ENCODE measurements at places on chromosomes 1 and 21. TPM values are rescaled to one million over a fixed set of nuclear protein-coding genes. Genes with fewer than 3 reads are reported as not detected.

The FCRLA gene
- total RNA-seq, result 1.8 TPM

The VASH2 gene
- 1.1 TPM for total RNA-seq

The MOB3C gene
- total RNA-seq, result 25.8 TPM

The ITGB2 gene
- total RNA-seq, result 877 TPM

The PTGS2 gene
- 0.10 TPM for total RNA-seq

The CELA2A gene
- not detected for total RNA-seq

The SYCP1 gene
- total RNA-seq, result not detected

The CFHR5 gene
- total RNA-seq, result not detected

The SELL gene
- total RNA-seq, result 633 TPM

The HPCAL4 gene
- 49.0 TPM for total RNA-seq

The CERS2 gene
- 115 TPM for total RNA-seq

The LYPD8 gene
- total RNA-seq, result not detected

The C1orf87 gene
- not detected for total RNA-seq

The S100A7 gene
- not detected for total RNA-seq

The PDC gene
- total RNA-seq, result not detected

The LCE3D gene
- total RNA-seq, result not detected

The RNU1-2 gene
- total RNA-seq, result 4,458 TPM

DNA sequence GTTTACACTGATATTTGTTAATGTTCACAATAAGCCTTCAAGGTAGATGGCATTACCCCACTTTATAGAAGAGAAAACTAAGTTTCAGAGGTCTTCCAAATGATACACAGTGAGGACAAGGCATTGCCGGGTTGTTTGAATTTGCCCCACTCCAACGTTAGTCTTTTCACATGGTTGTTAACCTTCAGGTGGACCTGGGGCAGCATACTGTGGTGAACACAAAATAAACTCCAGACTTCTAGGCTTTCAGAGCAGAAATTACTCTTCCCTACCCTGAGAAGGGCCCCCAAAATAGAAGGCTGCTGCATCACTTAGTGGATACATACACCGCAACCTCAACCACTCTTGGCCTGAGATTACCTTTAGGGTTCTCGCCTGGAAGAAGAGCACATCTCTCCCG, 3.4 kb upstream of the KHDRBS1 start:
- no peaks in the 10 kb centered on the region for H3K36me3 ChIP-seq
- no peak for DNase-seq
- H3K27me3 ChIP-seq, result no peaks in the 10 kb centered on the region
- no peaks in the 10 kb centered on the region for H3K4me1 ChIP-seq
- H3K4me3 ChIP-seq, result no peak overlapping the region
- H3K27ac ChIP-seq, result no peak overlapping the region

GRCh38 chr1:11527541-11528452, 48.8 kb downstream of the DISP3 start:
- DNase-seq, result no peak
- no peaks in the 10 kb centered on the region for H3K27me3 ChIP-seq
- no peak overlapping the region for H3K27ac ChIP-seq
- no peaks in the 10 kb centered on the region for H3K36me3 ChIP-seq
- no peak overlapping the region for H3K4me3 ChIP-seq

GRCh38 chr1:221454096-221454495, 287.8 kb downstream of the DUSP10 start:
- H3K36me3 ChIP-seq, result no peaks in the 10 kb centered on the region
- no peaks in the 10 kb centered on the region for H3K4me1 ChIP-seq
- no peak for DNase-seq
- H3K27ac ChIP-seq, result no peak overlapping the region

DNA sequence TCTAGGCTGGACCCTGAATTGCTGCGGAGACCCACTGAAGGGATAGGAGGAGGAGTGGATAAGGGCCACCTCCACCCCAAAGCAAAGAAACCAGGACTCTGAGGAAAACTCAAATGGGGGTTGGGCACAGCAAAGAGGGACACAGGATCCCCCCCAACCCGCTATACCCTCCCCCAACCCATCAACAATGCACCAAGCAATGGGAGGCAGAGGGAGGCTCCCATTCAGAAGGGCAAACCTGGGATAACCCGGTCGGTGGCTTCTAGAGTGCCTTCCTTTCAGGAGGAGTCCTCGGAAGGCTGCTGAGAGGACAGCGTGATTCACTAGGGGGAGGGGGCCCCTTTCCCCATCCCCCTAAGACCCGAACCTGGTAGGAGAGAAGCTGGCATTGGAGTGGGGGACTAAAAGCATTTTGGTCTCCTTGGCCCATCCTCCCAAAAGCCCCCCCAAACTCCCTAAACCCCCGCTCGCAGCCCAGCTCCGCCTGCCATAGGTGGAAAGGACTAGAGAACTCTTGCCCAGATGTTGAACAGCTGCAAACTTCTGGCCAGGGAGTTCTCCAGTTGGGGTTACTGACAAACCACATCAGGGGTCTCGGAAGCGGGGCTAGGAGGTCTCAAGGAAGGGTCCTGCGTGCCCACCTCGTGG, 1.3 kb downstream of the MEF2D start:
- H3K4me1 ChIP-seq, result peaks cover 75% of the 10 kb centered on the region
- peak overlapping the region; percentile 62 for H3K4me3 ChIP-seq
- H3K27ac ChIP-seq, result peak overlapping the region; percentile 99
- no peaks in the 10 kb centered on the region for H3K27me3 ChIP-seq
- H3K36me3 ChIP-seq, result no peaks in the 10 kb centered on the region
- DNase-seq, result peak; percentile 9

DNA sequence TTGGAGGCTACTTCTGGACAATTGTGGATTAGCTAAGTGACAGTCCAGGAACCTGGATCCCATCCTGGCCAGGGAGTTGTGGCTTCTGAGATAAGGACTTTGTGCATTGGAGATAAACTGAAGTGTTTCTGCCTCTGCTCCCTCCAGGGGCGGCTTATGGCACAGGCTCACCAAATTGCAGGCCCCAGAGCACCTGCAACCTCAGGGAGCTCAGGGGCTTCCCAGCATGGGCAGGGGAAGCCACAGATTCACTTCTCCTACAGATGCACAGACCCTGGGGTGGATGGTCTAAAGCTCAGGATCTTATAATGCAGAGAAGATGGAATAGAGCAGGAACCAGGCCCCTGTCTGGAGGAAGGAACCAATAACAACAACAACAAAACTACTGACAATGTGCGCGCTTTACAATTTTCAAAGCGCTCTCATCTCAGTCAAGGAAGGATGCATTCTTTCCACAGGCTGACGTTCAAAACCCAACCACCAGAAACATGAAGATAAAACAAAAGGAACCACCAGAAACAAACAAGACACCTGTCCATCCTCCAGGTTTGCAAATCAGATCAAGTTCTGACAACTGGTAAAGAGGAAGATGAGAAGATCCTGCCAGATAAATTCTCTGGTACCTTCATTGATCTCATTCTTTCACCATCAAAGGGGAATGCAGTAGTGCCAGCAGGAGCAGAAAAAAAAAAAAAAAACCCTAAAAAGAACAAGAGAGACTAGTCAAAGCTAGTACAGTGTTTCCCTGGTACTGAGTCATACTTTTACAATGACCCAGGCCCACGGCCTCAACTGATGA, 121.0 kb upstream of the IRF2BP2 start:
- no peaks in the 10 kb centered on the region for H3K27me3 ChIP-seq
- H3K27ac ChIP-seq, result peak overlapping the region; percentile 43
- peaks cover 42% of the 10 kb centered on the region for H3K4me1 ChIP-seq
- no peaks in the 10 kb centered on the region for H3K36me3 ChIP-seq

- no peak for DNase-seq
- peaks cover 4% of the 10 kb centered on the region for H3K27me3 ChIP-seq
Measured at GRCh38 chr1:151728151-151729054, 7.1 kb downstream of the RIIAD1 start.

- no peaks in the 10 kb centered on the region for H3K27me3 ChIP-seq
- peaks cover 28% of the 10 kb centered on the region for H3K4me1 ChIP-seq
- peak overlapping the region; percentile 4 for H3K27ac ChIP-seq
- H3K4me3 ChIP-seq, result no peak overlapping the region
Measured at GRCh38 chr21:37435120-37435519, 68.5 kb downstream of the DYRK1A start.

DNA sequence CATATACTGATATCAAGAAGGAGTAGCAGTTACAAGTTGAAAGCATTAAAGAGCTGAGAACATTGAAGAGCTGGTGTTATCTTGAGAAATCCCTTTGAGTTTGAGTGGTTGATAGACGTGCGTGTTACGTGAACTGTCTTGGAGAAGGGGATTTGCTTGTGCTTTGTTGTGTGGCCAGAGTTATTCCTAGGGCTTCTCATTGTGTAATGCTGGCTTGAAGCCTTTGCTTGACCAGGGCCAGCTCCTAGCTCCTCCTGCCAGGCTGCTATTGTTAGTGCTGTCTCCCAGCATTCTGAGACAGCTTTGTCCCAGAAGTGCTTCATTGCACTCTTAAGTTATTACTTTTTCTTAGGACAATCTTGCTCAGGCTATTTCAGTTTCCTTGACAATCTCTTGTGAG, 116.2 kb upstream of the KCNK2 start:
- H3K4me1 ChIP-seq, result no peaks in the 10 kb centered on the region
- no peak for DNase-seq
- H3K36me3 ChIP-seq, result no peaks in the 10 kb centered on the region

- H3K27ac ChIP-seq, result no peak overlapping the region
- no peaks in the 10 kb centered on the region for H3K36me3 ChIP-seq
- no peak overlapping the region for H3K4me3 ChIP-seq
- H3K27me3 ChIP-seq, result no peaks in the 10 kb centered on the region
- no peak for DNase-seq
Measured at GRCh38 chr21:42155045-42155855, 63.7 kb upstream of the ABCG1 start.

DNA sequence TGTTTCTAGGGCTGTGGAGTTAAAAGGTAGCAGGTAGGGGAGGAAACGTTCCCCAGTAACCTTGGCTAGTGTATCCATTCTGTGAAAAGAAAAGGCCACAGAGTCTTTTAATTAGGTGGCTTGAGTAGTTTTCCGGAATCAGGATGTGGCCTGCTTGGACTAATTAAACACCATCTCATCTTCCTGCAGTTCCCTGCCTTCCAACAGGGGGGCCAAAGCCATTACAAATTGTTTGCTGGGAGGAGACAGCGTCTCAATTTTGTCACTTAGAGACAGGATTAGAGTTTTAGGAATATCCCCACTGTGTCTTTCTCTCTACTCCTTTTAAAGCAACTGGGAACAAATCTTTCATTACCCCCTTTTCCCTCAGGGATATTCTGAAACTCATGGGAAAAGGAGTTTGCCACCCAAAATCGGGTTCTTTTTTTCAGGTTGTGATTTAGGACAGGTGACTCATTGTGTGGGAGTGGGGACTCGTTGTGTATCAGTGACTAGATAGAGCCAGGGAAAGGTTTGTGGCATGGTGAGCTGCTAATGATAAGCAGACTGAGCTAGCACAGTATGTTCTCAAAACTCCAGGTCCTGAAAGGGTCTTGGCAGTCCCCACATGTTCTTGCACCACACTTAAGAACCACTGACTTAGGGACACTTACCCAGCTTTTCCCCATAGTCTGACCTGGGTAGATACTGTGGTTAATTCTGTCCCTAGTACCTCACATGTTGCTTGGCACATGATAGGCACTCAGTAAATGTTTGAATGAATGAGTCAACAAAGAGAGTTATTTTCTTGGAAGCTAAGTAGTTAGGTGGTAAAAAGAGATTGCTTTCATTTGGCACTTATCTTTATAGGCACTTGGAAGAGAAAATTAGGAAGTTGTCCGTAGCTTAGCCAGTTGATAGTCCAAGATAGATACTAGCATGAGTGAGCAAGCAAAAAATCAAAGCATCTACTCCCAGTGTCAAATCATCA, 22.5 kb downstream of the INTS3 start:
- DNase-seq, result no peak
- H3K4me3 ChIP-seq, result no peak overlapping the region
- H3K27me3 ChIP-seq, result no peaks in the 10 kb centered on the region

- no peaks in the 10 kb centered on the region for H3K36me3 ChIP-seq
- H3K27me3 ChIP-seq, result peaks cover 7% of the 10 kb centered on the region
- DNase-seq, result no peak
- no peaks in the 10 kb centered on the region for H3K4me1 ChIP-seq
- H3K27ac ChIP-seq, result no peak overlapping the region
- no peak overlapping the region for H3K4me3 ChIP-seq
Measured at GRCh38 chr1:14603645-14604044, 5.2 kb downstream of the KAZN start.

- no peaks in the 10 kb centered on the region for H3K36me3 ChIP-seq
- no peak for DNase-seq
- H3K27me3 ChIP-seq, result no peaks in the 10 kb centered on the region
- H3K4me3 ChIP-seq, result no peak overlapping the region
- H3K4me1 ChIP-seq, result no peaks in the 10 kb centered on the region
Measured at GRCh38 chr1:226575739-226576378, 27.3 kb downstream of the STUM start.

- no peak for DNase-seq
- no peaks in the 10 kb centered on the region for H3K36me3 ChIP-seq
- no peaks in the 10 kb centered on the region for H3K27me3 ChIP-seq
- H3K27ac ChIP-seq, result peak overlapping the region; percentile 92
Measured at GRCh38 chr21:42234041-42234440, 15.1 kb downstream of the ABCG1 start.

GRCh38 chr1:196193896-196194559, 414.2 kb downstream of the KCNT2 start:
- no peaks in the 10 kb centered on the region for H3K27me3 ChIP-seq
- no peak overlapping the region for H3K27ac ChIP-seq

DNA sequence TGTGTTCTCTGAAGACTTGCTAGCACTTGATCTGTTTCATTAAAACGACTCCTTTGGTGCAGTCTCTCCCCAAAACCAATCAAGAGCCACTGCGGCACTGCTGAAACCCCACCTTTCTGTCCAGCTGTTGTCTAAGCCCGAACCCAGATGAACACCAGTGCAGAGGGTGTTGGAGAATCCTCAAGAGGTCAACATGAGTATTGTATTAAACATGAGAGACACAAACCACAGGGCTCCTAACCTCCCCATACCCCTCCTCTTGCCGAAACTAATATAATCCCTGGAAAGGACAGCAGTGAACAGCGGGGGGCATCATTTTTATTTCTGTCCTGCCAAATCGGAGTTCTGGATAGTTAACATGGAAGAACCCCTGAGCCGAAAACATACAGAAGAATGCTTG, 333.9 kb downstream of the CAMTA1 start:
- no peak overlapping the region for H3K27ac ChIP-seq
- H3K27me3 ChIP-seq, result no peaks in the 10 kb centered on the region
- no peaks in the 10 kb centered on the region for H3K36me3 ChIP-seq
- H3K4me3 ChIP-seq, result no peak overlapping the region
- H3K4me1 ChIP-seq, result no peaks in the 10 kb centered on the region

DNA sequence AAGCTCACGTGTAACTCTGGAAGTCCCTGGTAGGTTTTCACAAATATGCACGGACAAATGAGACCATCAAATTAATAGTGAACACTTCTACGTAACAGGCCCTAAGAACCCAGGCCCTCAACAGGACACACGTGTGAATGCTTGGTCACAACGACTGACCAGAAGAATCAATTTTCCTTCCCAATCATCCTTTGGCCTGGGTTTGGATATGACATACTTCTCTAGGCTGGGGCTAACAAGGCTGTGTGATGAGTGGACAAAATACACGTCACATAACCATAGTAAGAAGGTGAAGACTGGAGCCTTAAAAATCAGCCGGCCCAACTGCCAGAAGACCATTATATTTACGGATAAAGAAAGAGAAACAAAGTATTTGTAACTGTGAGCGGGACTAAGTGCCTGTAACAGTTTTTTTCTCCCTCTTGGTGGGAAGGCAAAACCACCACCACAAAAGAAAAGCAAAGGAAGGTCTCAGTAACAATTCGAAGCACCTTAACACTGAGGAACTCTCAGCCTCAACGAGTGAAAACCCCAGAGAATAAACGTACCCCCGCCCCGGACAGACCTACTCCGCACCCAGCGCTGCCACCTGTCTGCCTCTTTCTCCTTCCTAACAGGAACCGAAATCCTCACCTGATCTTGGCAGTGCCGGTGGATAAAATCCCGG, 450 bp downstream of the SDE2 start:
- no peak for DNase-seq
- H3K4me3 ChIP-seq, result peak overlapping the region; percentile 84
- H3K27ac ChIP-seq, result peak overlapping the region; percentile 98
- peaks cover 21% of the 10 kb centered on the region for H3K36me3 ChIP-seq

GRCh38 chr1:226664413-226665101, 74.5 kb downstream of the ITPKB start:
- peak overlapping the region; percentile 2 for H3K4me3 ChIP-seq
- H3K36me3 ChIP-seq, result peaks cover 21% of the 10 kb centered on the region
- no peak overlapping the region for H3K27ac ChIP-seq
